NCI-H1092 (cell line): ENCODE measurements at places on chromosomes 5 and 9.

DNA sequence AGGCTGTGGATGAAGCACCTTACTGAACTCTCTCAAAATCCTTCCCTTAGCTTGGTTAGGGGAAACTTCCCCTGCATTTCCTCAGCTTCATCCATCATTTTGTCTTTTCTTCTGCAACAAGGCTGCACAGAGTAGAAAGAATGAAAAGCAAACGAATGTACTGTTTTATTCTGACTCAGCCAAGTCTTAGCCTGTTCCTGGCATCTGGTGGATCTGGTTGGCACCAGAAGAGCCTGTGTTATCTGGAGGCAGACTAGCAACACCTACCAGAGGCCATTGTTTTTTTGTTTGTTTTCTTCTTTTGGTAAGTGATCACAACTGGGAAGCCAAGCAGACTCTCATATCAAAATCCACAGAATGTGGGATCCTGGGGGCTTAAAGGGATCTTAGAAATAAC is 200.7 kb downstream of the FANCC start:
- DNase-seq: no peak

- no peak for DNase-seq
Observed at GRCh38 chr5:370311-370958, 48.9 kb downstream of the AHRR start.

- no peak for DNase-seq
Observed at GRCh38 chr5:150139334-150139733, 16.3 kb downstream of the PDGFRB start.

DNA sequence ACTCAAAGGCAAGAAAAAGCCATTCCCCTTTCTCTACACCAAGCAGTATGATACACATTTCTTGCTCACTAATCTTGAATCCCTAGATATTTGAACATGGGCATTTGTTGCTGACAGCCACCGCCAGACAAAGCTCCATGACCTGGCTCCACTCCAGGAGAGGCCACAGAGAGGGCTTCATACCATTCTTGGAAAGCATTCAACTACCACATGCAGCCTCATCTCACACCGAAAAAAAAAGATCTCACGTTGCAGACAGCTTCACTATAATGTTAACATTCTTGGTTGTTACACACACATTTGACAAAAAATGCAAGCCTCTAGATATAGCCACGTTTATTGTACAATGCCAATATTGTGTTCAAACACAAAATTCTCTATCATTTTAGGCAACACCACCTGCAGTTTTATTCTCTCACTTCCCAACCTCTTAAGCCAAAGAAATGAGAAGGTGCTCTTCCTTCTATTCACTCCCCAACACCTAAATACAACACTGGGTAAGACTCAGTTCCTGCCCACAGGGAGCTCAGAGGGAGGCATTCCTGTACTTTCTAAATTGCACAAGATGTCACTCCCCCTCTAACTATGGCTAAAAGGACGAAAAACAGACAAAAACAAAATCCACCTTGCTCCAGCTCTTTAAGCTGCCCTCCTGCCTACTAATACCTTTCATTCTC is 222.4 kb downstream of the TSSK1B start:
- DNase-seq: peak; percentile 60

DNA sequence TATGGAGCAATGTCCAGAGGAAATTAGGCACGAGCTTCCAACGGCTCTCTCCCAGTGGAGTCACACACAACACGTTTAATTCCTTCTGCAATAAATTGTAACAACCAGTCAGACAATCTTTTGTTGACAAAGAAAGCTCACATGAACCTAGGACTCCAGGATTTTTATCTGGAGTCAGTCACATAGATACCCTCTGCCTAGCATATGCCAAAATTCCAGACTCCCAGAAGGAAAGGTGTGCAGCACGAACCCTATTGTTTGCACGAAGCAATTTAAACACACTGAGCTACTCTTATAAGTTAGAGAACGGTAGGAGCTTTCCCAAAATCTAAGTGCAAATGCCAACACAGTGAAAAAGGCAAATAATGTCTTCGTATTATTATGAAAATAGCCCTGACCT is 67.1 kb downstream of the TEX10 start:
- DNase-seq: no peak

- no peak for DNase-seq
Observed at GRCh38 chr9:83367326-83367725, 170.9 kb downstream of the FRMD3 start.

DNA sequence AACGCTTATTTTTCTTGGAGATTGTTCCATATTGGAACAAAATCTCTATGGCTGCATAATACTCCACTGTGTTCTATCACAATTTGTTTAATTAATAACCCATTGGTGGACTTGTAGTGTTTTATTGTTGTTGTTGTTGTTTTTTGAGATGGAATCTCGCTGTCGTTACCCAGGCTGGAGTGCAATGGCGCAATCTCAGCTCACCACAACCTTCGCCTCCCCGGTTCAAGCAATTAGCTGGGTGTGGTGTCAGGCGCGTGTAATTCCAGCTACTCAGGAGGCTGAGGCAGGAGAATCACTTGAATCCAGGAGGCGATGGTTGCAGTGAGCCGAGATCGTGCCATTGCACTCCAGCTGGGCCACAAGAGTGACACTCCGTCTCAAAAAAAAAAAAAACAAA is 38.7 kb downstream of the SPRY4 start:
- DNase-seq: no peak

DNA sequence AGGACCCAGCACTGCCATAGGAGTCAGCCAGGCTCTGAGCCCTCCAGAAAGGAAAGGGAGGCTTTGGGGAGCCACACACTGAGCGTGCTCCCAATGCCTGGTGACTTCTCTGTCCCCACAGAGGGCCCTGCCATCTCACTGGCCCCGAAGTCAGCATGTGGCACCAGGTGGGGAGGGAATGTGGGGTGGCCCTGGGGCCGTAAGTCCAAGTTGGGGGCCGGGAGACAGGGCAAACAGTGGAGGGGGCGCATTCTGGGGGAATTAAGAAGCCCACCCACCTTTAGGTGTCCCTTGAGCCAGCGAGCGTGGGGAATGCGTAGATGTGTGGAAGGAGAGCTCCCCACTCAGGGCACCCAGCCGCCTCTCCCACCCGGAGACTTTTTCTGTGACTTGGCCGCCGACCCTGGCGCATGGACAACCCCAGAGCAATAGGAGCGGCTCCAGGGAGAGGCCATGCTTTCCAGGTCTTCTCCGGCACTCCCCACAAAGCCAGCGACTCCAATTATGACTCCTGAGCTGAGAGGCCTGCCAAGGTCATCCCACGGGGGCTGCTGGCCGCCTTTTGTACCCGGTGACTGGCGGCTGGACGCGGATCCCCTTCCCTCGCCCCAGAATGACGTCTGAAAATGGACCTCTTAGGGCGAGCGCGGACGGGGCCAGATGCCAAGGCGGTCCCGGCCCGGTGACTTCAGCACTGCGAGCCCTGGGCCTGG is 9.8 kb downstream of the IRX1 start:
- no peak for DNase-seq

GRCh38 chr9:130607640-130608420 is 28.5 kb downstream of the FUBP3 start:
- DNase-seq: no peak

- no peak for DNase-seq
Observed at GRCh38 chr5:88665750-88666215, 217.2 kb downstream of the MEF2C start.

DNA sequence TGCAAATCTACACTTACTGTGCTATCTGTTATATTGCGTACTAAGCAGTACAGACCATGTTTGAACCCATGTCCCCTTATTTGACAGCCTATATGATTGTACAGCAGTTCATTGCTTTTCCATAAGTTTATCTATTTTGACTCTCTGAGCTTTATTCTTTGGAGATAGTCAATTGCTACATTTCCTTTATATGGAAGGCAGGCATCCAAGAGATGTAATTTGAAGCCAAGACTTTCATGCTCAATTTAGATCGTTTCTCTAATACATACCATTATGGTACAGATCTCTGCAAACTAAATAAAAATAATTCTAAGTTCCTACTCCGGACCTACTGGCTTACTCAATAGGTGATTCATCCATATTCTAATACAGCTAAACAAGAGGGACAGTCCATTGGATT is 424.8 kb downstream of the TMEM38B start:
- DNase-seq: no peak

- DNase-seq: no peak
Observed at GRCh38 chr9:114592356-114592755, 4.8 kb downstream of the ATP6V1G1 start.

DNA sequence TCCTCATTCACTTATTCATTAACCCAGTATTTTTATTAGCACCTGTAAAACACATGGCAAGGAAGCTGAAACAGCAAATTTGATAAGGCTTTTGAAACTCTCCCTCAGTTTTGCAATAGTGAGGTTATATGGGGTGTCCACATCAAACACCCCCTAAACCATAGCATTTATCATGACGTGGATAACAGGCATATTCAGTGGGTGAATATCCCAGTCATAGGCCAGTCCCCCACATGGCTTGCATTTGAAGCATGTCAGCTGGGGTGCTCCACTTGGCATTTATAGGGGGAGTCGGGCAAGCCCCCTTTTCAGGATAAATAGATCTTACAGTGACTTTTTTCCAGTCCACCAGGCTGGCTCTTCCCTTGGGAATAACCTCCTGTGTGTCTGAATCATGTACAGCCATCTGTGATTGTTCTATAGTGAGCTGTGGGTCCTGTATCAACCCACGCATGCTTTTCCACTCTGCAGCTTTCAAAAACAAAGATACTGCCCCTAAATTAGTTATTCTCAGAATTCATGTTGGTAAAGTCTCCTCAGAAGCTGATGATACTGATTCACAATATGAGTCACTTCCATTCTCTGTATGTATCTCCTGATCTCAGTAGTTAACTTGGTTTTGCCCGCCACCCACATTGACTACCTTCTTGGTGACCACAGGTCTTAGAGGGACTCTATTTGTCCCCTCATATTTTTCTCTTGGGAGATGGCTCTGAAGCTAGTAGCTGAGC is 84.4 kb upstream of the SPIN1 start:
- no peak for DNase-seq

GRCh38 chr9:18857769-18858168 is 175.2 kb downstream of the SAXO1 start:
- no peak for DNase-seq

DNA sequence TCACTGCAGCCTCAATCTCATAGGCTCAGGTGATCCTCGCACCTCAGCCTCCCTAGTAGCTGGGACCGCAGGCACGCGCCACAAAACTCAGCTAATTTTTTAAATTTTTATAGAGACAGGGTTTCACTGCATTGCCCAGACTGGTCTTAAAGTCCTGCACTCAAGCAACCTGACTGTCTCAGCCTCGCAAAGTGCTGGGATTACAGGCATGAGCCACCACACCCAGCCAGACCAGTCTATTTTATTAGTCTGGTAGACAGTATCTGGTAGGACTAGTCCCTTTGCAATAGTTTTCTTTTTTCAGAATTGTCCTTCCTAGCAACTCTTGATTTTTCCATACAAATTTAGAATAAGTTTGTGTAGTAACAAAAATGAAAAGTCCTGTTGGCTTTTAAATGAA is 14.1 kb upstream of the GPR150 start:
- no peak for DNase-seq

DNA sequence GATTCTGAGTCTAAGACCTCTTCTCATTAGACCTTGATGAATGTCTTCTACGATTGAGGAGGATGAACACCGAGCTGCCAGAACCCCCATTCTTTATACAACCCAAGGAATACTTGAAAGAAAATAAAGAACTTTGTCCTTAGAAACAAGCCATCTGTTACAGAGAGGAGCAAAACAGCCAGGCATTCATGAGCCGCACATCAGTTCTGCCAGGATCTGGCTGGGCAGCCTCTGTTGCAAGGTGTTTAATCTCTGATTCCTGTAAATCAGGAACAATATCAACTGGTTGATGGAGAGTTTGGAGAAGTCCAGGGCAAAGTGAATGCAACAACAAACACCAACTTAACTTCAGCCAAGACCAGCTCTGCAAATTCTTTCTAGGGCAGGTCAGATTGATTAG is 165.5 kb upstream of the DMAC1 start:
- DNase-seq: no peak

DNA sequence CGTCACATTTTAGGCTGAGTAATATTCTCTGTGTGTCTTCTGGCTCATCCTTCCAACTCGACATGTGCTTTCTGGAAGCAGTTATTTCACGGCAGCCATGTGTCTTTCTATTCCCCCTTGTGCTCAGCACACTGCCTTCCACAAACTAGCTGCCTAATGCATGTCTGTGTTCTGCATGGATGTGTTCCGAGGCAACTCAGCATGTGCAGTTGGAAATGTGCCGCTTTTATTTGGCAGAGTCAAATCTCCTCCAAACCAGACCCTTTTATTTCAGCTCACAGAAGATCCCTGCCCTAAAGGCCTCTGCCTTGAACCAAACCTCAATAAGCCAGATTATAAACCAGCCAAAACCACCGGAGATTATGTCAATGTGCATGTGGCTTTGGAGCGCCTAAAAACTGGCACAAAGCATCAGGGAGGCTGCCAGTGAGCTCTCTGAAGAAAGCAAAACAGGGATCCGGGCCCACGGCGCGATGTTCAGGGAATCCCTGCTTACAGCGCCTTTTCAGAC is 360.2 kb downstream of the DEPDC1B start:
- DNase-seq: no peak

- no peak for DNase-seq
Observed at GRCh38 chr5:178086266-178086665, 27.1 kb upstream of the N4BP3 start.

DNA sequence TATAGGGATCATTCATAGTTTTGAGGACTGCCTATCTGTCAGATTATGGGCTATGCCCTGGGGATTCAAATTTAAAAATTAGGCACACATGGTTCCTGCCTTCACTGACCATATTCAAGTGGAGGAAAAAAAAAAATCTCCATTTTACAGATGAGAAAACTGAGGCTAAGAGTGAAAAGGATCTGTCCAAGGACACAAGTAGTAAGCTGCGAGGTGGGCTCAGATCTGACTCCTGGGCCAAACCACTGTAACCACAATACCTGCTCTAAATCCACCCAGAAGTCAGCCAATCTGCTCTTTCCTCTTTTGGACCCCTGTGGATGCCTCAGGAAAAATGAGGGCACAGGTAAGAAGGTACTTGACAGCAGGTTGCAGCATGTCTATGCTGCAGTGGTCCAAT is 2.8 kb upstream of the TOR1A start:
- no peak for DNase-seq

GRCh38 chr5:12901696-12902095 is 997.5 kb upstream of the CTNND2 start:
- no peak for DNase-seq
